H1 (cell line): ENCODE measurements at places on chromosomes 6 and 20. TPM values are rescaled to one million over a fixed set of nuclear protein-coding genes. Genes with fewer than 3 reads are reported as not detected.

The CLVS2 gene
- polyA plus RNA-seq: 0.20 and 0.30 TPM in 2 replicates

The PIM1 gene
- 25.5 and 42.7 TPM in 2 replicates for polyA plus RNA-seq

The CDSN gene
- polyA plus RNA-seq: not detected in 2 replicates

The CPNE5 gene
- 1.8 and 2.3 TPM in 2 replicates for polyA plus RNA-seq

The FHL5 gene
- polyA plus RNA-seq: not detected in 2 replicates

The HAO1 gene
- polyA plus RNA-seq: not detected in 2 replicates

The IP6K3 gene
- polyA plus RNA-seq: 0.73 and 0.93 TPM in 2 replicates

The CAGE1 gene
- 0.02 TPM in 1 of 2 replicates, not detected in the other for polyA plus RNA-seq
